Stimulated activated CD8-positive, alpha-beta memory T cell treated with anti-CD3 and anti-CD28 coated beads, Interleukin-15, amount 100 ng/mL, for 48 hours (primary cell): ENCODE measurements at places on chromosomes 6 and 20.

DNA sequence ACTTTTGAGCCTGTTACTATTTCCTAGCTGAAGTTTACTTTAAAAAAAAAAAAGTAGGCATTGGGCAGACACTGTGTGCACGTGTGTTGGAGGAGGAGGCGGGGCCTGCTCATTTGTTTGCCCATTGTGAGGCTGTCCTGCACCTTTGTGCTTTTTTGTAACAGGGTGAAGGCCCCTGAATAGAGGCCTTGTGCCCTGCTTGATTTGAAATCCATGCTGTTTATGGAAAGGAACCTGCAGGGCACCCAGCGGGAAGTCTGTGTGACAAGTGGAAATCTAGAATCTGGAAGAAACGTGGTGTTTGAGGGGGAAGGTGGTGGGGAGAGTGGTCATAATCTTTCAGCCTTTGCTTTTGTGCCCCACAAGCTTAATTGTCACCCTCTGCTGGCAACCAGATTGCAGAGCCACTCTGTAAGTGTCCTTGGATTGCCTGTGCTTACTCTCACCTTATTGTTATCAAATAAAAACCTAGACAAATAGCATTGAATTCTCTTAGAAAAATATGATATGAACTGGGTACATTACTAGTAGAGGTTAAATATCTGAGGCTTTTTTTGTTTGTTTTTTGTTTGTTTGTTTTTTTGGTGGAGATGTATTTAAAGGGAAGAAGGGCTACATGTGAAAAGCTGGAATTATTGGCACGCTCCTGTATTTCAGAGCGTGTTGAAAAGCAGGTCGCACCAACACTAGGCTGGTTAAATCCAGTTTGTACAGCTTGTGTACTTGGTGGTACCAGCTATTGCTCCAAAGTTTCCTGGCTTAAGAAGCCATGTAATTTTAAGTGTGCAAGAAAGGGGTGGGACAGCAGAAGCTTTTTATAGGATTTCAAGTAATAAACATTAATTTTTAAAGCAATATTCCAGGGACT is 156.3 kb downstream of the ARID1B start:
- no peak for DNase-seq

- no peak for DNase-seq
These were observed 76.6 kb upstream of the QKI start for GRCh38 chr6:163337958-163338357.

GRCh38 chr20:17619351-17620093 is 49.6 kb downstream of the DSTN start:
- no peak for DNase-seq

DNA sequence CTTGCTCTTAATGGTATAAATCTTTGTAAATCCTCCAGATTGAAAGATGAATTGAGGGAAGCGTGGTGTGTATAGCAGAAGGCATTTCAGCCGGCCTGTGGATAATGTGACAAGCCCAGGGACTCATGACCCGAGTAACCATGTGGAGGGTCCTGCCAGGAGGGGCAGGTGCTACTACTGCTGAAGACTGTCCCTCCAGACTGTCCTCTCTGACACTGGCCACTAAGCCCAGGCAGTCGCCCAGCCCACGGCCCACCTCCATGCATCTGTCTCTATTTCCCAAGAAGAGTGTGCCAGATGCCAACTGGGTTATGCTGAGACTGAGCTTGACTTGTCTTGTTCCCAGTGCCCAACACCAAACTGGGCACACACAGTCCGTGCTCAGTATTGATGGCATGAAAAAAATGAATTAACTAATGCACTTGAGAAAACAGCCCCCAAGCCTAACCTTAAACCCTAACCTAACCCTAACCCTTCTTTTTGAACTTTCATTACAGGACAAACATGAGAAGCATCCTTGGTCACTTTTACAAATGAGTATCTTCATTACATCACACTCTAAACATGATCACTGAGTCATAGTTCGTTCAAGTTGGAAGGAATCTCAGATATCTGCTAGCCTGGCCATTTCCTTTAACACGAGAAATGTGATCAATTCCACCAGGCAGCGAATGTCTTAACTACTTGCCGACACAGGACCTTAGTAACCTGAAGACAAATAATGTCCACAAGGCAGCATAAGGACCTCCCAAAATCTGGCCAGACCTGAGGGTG is 182.2 kb upstream of the RREB1 start:
- no peak for DNase-seq

- no peak for DNase-seq
These were observed 34.2 kb upstream of the HINT3 start for GRCh38 chr6:125922322-125922860.

GRCh38 chr6:74277777-74278186 is 581.8 kb downstream of the CD109 start:
- no peak for DNase-seq
